ENCODE measurements at places on chromosomes 4 and X.

GRCh38 chr4:91035276-91035675 lies 908.1 kb downstream of the CCSER1 start:
- no peak overlapping the region for H3K4me3 ChIP-seq
- H3K4me1 ChIP-seq: no peaks in the 10 kb centered on the region
- no peak overlapping the region for H3K27ac ChIP-seq
- DNase-seq: no peak

GRCh38 chr4:78570117-78570516 lies 18.5 kb downstream of the ANXA3 start:
- no peak for DNase-seq
- no peaks in the 10 kb centered on the region for H3K27me3 ChIP-seq
- no peaks in the 10 kb centered on the region for H3K36me3 ChIP-seq
- H3K4me3 ChIP-seq: no peak overlapping the region
- no peak overlapping the region for H3K27ac ChIP-seq

- peak; percentile 26 for DNase-seq
- no peaks in the 10 kb centered on the region for H3K27me3 ChIP-seq
- H3K4me1 ChIP-seq: no peaks in the 10 kb centered on the region
- no peak overlapping the region for H3K27ac ChIP-seq
Observed at GRCh38 chr4:26028793-26029567, 115.0 kb downstream of the SMIM20 start.

DNA sequence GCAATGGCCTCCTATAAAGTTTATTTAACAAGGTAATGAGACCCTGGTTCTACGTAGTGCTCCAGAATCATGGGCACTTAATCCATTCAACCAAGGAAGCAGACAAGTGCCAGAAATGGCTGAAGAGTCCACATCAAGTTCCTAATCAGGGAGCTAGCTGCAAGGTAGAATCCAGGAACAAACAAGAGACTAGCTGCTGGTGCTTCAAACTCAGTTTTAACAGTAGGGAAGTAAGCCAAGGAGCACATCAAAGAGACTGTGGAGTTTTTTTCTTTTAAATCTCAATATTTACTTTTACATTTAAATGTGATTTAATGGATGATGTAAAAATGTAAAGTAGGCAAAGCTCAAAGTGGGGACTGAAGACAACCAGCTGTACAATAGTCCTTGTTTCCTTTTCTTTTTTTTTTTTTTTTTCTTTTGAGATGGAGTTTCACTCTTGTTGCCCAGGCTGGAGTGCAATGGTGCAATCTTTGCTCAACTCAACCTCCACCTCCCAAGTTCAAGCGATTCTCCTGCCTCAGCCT lies 630.4 kb downstream of the CCSER1 start:
- DNase-seq: no peak
- no peaks in the 10 kb centered on the region for H3K27me3 ChIP-seq
- H3K36me3 ChIP-seq: no peaks in the 10 kb centered on the region
- no peaks in the 10 kb centered on the region for H3K4me1 ChIP-seq
- no peak overlapping the region for H3K27ac ChIP-seq

- no peak for DNase-seq
- no peak overlapping the region for H3K4me3 ChIP-seq
- H3K27me3 ChIP-seq: no peaks in the 10 kb centered on the region
- no peak overlapping the region for H3K27ac ChIP-seq
- no peaks in the 10 kb centered on the region for H3K4me1 ChIP-seq
Observed at GRCh38 chr4:72888331-72888730, 181.2 kb downstream of the COX18 start.

Data from Peyer's patch (tissue), 4 donors.